ENCODE measurements at places on chromosomes 3 and 15.

DNA sequence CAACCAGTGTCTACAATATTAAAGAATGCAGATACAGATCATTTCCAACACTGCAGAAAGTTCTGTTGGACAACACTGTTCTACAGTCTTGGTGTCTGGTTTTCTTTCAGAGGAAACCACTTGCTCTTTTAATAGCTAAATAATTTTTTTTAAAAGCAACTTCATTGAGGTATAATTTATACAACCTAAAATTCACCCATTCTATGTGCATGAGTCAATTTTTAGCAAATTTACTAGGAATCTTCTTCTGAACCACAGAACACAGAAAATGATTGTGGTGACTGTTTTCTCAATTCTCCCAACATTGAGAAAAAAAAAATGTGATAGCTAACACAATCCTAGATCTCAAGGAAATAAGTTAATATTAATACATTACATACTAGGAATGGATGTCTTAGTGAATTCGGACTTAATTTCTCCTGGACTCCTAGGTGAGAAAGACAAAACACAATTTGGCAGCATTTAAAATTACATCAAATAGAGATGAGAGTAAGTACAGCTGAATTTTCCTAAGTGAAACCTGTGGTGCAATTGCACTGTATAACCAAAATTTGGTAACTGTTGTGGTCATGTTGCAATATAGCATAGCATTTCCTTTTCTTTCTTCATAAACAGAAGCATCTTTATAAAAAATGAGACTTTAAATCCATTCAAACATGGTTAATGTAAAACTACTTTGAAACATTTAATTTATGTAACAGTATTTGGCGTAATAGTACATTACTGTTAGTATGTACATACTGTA is 15.3 kb upstream of the PLCL2 start:
- no peak for DNase-seq

- no peak for DNase-seq
Observed at GRCh38 chr15:87863152-87863551, 393.4 kb downstream of the NTRK3 start.

DNA sequence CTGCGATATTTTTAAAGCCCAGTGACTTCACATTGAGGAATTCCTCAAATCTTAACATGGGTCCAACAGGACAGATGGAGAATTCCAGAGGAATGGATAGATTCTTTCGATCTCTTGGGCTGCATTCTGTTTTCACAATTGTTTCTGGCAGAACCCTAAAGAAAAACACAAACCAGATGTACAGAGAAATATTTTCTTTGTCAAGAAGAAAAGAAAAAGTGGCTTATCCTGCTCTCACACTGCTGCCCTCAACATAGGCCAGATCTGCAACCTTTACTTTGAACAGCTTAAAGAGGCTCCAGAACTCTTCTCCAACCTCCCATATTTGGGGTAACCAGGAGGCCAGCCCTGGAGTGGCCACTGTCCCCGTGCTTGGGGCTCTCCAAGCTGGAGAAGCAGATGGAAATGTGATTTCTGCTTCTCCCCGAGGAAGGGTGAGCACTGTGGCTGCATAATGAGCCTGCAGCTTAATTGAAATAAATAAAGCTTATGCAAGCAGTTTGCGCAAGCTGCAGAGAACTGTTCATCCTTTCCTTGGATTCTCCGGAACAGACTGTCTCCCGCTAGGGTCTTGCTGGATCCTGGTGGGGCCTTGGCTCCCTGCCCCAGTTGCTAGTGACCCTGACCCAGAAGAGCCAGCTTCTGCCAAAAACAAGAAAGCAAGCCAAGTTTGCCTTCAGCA is 453.2 kb upstream of the PROK2 start:
- DNase-seq: no peak

DNA sequence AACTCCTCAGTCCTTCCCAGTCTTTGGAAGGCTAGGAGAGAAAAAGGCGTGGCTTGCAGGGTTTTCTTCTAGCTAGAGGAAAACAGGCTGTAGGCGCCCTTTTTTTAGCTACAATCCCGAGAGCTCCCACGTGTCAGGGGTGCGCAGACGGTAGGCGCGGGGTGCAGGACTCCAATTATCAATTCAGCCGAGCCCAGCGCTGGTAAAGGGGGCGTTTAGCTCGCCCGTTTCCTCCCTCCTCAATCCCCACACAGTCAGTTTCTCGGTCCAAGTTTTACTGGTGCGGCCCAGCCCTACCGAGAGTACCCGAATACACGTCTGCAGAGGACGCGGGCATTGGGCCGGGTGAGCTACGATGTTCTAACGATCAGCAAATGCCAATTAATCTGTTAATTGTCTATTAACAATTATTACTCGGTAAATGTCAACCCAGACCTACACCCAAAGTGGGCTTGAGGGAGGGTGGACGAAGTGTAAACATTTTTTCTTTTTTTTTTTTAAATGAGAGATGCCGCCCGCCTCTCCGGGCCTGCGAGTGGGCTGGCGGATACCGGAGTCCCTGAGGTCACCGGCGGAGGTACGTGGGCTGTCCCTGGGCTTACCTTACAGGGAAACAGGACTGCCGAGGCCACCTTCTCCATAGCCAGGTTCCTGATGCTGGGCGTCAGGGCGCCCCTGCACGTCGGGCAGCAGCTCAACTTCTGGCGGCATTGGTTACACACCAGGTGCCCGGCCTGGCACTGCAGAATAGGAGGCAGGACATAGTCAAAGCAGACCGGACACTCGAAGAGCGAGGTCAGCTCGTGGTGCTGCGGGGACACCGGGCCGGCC is 923 bp downstream of the SIAH2 start:
- no peak for DNase-seq

- no peak for DNase-seq
Observed at GRCh38 chr3:123431658-123432324, 17.1 kb downstream of the ADCY5 start.

DNA sequence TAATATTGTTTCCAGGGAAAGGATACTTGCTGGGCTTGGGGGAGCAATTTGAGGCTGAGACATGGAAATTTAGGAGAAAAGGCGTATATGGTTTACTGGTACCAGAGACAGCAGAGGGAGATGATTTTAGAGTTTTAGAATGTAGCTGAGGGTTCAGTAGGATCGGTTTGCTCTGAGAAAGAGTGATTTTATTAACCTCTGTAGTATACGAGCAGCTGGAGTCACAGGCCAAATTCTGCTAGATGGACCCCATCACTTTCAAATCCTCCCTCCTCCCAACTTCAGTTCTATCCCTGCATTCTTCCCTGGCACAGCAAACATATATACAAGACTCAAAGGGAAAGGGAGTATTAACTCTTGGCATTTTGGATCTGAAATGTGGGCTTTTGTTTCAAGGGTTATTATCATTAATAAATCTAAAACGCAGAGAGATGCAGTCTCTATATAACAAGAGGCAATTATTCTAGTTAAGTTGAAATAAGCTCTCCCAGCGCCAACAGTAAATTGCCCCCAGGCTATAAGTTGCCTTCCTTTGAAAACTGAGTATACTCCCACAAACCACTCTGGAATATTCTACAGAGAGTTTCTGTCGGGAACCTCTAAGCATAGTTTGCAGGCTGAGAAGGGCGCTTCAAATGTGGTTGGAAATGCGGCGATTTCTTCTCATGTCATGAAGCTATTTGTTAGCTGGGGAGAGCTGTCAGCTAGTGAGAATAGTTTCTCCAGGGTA is 5.4 kb downstream of the CRABP1 start:
- no peak for DNase-seq

- DNase-seq: no peak
Observed at GRCh38 chr3:15303728-15304127, 28.7 kb downstream of the SH3BP5 start.

DNA sequence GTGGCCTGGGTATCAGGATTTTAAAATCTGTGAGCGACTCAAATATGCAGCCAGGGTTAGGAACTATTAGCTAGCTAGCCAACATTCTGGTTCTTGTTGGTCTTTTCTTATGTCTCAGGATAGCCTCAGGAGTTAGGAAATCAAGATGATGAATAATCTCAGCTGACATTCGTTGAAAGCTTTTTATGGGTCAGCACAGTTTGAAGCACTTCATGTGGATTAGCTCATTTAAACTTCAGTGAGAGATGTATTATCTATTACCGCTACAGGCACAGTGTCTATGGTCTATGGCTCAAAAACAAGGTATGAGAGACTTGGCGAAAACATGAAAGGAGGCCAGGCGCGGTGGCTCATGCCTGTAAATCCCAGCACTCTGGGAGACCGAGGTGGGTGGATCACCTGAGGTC is 187.5 kb upstream of the THRB start:
- DNase-seq: no peak

- no peak for DNase-seq
Observed at GRCh38 chr15:70625438-70625837, 137.9 kb downstream of the UACA start.

GRCh38 chr3:25427563-25427941 is 511 bp upstream of the RARB start:
- DNase-seq: no peak

DNA sequence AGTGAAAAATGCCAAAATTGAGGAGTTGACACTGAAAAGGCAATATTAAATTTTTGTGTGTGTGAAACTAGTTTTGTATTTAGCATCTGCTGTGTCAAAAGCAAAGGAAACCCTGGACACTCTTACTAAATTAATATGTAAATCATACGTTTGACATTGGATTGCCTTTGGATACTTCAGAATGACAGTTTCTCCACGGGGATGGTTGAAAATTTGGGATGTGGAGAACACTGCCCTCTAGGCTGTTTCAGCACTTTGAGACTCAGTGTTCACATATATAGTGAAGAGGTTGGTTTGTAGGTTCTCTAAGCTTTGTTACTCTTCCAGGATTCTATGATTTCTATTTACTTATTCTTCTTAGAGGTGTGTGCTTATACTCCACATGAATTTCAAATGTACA is 3.0 kb downstream of the ROBO2 start:
- no peak for DNase-seq

Data from stimulated activated CD8-positive, alpha-beta memory T cell treated with anti-CD3 and anti-CD28 coated beads, Interleukin-15, amount 100 ng/mL, for 4 hours (primary cell).